ENCODE measurements at places on chromosomes 16 and 17.

- DNase-seq: no peak
Measured at GRCh38 chr16:89489898-89490438, 393 bp downstream of the ANKRD11 start.

DNA sequence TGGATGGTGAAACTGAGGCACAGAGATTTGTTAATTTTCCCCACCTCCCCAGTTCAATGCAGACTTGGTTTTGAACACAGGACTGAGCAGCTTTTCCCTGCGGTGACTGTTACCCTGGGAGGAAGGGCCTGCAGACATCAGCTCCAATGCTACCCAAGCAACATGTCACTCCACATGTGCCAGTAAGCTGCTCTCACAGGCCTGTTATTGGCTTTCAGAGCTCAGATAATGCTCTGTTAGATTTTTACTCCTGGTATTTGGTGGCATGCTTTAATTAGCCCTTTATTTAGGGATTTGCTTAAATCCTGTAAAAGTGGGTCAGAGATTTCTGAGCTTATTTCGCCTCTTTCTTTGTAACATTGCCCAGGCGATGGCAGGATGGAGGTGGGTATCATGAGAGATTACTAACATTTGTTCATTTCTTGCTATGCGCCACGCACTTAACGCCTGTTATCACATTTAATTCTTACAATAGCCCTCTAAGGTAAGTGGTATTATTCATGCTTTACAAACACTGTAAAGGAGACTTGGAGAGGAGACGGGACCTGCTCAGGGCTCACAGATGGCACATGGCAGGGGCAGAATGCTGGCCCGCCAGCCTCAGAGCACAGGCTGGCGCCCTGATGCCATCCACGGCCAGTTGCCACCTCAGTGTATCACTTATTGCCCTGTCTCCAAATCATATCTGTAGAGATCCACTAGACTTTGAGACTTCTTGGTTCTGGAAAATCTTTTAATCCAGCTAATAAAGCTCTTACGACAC, 84.0 kb upstream of the CACNG5 start:
- DNase-seq: no peak

DNA sequence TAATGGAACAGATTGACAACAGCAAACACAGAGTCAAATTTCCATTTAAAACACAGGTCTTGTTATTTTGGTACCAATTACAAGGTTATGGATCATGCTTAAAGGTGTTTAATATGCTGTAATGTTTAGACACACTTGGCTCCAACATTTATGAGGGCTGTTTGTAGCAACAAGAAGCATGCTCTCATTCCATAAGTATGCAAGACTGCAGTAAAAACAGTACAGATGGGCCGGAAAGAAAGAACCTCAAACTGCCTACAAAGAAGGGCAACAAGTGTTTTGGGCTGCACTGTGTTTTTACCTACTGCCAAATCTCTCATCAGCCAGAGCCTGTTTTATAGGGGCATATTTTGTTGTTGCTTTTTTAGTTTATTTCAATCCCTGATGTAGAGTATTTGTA, 100.5 kb upstream of the HS3ST3A1 start:
- DNase-seq: no peak

DNA sequence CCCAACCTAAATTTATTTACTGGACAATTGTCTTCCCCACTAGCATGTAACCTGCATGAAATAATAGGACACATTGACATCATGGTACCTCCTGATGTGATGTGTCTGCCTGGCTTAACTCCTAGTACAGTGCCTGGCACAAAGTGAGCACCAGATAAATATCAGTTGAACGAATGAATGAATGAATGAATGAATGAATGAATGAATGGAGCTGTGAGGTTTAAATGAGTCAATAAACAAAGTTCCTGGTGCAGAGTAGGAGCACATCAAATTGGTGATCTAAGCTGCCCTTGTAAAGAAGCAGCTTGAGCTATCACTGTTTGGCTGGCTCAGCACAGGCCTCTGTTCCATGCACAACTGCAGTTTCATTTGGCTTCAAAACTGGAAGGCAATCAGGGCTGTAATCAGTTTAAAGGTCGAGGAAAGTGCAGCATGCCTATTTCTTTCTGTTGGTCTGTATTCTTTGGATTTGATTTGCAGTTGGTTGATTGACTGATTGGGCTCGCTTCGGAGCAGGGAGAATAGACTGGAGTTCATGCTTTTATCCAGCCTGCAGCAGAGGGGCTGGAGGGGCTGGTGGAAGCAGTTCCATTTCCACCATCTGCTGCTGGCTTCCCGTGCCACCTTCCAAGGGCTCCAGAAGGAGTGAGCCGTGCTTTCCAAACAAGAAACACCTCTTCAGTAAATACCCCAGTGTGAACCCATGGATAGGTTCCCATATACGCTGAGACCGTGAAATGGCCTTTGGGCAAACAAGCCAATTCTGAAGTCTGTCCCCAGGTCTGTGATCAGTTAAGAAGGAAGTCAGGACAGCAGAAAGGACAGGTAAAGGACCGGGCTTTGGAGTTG, 54.6 kb downstream of the GPRC5B start:
- no peak for DNase-seq

GRCh38 chr17:29733166-29733565, 110.5 kb upstream of the CORO6 start:
- DNase-seq: no peak

DNA sequence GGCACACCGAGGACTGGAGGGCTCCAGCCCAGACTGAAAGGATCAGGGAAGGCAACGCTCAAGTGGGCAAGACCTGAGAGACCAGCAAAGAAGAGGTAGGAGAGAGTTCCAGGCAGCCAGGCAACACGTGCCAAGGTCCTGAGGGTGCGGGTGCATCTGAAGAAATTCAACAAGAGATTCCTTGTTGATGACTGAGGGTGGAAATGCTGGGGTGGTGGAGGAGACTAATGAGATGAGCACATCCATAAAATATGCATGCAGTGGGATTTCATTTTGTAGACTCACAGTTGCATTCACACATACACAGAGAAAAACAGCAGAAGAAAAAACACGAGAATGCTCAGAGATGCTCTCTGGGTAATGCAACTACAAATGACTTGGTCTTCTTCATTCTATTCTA, 154.8 kb upstream of the FOXF1 start:
- DNase-seq: no peak

DNA sequence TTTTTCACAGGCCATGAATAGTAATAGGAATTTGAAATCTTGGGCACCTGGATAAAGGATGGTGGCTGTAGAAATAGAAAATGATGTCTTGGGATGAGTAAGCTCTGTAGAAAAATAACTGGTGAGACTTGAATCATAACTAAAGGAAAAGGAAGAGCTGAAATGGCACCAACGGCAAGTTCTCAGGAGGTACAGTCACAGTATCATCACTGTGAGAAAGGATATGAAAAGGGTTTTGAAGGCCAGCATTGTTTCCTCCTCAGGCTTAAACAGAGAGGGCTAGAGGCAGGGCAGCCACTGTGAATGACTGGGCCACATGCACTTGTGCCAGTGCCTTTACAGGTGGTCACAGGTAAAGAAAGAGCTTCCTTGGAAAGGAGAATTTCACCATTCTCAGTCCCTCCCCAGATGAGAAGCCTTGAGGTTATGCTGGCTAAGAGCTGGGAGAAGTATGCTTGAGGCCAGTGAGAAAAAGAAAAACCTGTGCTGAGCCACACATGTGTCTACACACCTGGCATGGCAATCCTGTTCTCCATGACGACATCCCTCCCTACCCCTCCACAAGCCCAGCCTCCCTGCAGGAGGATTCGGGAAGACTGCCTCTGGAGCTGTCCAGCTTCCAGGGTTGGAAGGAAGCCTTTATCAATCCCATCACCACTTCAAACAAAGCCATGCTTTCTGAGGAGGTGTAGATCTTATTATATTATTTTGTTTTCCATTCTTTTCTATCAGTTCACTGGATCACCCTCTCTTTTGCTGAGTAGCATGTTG, 3.8 kb upstream of the ANKFN1 start:
- DNase-seq: no peak

DNA sequence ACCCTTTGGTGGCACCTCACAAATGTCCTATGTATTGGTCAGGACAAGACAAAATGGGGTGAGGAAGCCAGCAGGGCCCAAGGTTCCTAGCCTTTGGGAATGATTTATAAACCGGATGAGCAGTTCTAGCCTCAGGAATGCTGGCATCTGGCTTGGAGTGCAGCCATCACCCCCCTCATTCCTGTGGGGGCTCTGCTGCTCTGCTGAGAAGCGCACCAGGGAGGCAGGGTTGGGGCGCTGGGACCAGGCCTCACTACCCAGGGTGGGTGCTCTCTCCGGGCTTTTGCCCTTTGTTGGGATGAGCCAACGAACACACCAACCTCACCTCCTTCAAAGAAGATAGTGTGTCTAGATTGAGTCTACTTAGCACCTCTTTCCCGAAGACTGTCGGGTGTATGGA, 39.2 kb downstream of the TMEM11 start:
- no peak for DNase-seq

- no peak for DNase-seq
Measured at GRCh38 chr17:82703935-82704865, 5.7 kb upstream of the RAB40B start.

- no peak for DNase-seq
Measured at GRCh38 chr17:10126616-10127501, 71.5 kb downstream of the GAS7 start.

DNA sequence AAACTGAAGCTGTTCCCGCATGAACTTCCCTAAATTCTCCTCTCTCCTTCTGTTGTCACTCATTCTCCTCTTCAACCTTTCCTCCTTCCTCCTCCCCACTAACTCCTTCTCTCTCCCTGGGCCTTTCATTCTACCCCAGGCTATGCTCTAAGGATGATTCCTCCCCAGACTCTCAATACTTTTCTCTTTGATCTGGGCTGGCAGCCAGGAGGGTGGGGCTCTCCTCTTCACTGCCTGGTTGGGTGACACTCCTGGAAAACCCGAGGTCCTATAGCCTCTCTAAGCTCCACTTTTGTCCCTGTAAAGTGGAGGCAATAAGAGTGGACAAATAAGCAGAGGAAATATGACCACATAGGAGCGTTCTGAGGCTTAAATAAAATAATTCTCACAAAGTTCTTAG, 46.2 kb downstream of the HSD17B2 start:
- DNase-seq: no peak

GRCh38 chr16:27341549-27341948, 27.8 kb downstream of the IL4R start:
- no peak for DNase-seq

DNA sequence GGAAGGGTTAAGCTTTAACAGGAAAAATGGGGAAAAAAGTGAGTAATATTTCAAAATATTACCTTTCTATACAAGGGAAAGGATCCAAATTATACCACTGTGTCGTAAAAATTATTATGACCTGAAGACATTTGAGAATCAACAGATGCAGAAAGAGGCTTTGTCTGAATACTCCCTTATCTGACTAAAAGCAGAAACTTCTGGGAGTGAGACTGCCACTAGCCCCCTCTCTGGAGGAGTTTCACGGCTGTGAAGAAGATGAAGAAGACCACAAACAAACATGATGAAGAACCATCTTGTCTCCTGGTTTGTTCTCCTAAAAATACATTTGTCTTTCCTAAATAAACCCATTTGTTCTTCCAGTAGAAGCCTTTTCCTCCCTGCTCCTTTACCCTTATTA, 29.4 kb downstream of the CNTROB start:
- no peak for DNase-seq

DNA sequence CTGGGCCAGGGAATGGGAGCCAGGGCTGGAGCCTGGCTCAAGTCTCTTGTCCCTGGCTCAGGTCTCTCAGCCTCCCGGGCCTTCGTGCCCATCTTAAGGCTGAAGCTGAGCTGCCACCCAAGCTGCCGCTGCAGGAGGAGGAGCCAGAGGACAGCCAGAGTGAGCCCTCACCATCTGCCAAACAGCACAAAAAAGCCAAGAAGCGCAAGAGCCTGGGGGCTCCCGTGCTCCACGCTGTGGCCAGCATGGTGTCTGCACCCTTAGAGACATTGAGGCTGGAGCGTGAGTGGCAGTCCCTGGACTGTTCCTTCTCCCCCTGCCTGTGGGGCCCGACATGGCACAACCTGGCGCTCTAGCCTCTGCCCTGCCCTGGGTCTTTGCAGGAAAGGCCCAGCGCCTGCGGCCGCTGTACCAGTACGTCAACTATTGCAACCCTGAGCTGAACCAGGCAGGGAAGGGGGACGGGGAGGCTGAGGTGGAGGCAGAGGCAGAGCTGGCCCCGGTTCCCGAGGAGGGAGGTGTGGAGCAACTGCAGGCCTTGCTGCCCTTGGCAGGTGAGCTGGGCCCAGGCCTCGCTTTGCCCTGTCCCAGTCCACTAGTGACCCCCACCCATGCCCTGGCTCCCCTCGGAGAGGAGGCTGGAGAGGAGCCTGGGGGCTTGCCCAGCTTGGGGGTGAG, 1.3 kb downstream of the C16orf86 start:
- DNase-seq: peak; percentile 85

- no peak for DNase-seq
Measured at GRCh38 chr17:64480951-64481350, 15.9 kb downstream of the POLG2 start.

DNA sequence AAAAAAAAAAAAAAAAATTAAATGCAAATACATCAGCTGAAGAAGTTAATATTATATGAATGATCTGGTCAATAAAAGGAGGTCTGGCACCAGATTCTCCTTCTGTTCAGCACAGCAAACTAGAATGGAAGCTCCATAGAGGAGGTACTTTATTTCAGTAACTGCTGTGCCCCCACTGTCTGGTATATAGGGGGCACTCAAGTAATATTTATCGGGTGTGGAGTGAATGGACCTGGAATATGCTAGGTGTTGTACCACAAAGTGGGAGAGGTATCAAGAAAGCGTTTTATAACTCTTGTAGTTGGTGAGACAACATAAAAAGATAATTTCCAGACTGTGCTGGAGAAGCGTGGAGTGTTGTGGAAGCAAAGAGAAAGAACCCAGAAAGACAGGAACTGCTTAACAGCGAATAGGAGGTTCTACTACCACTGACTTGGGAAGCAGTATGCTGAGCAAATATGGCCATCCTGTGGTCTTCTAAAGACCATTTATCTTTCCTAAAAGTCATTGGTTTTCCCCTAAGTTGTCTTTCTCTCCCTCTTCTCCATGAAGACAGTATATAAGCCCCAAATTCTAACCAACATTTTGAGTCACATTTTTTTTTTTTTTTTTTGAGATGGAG, 12.2 kb upstream of the PRKCA start:
- DNase-seq: no peak

DNA sequence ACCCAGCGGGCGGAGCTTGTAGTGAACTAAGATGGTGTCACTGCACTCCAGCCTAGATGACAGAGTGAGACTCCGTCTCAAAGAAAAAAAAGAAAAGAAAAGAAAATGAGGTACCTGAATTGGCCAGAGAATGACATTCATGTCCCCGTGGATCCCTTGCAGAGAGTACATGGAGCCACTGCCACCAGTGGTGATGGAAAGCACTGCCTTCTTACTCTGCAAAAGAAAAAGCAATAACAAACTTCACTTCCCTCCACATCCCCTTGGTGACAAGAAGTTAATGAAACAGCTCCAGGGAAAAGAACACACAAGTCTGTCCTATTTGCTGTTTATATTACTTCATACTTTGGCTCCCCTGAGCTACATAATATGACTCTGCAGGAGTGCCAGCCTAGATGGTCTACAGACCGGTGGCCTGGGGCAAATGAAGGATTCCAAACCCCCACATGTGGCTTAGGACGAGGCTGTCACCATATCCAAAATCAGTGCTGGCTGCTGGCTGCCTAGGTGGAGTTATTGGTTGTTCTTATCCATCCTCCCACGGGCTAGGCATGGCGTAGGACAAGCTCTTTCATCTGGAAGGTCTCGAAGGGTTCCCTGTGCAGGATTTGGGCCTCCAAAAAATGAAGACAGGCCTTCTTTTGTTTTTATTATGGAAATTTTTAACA, 13.3 kb downstream of the NQO1 start:
- DNase-seq: no peak

GRCh38 chr16:11076259-11077018, 132.1 kb downstream of the CLEC16A start:
- no peak for DNase-seq

GRCh38 chr16:56269811-56270684, 78.8 kb downstream of the GNAO1 start:
- no peak for DNase-seq

GRCh38 chr16:30651124-30652004, 604 bp downstream of the PRR14 start:
- DNase-seq: peak; percentile 84

Measured in CD4-positive, alpha-beta memory T cell (primary cell).